ENCODE measurements at places on chromosomes 6 and 20. TPM values are rescaled to one million over a fixed set of nuclear protein-coding genes. Genes with fewer than 3 reads are reported as not detected.

Gene C2
- 2.4 TPM for total RNA-seq

DNA sequence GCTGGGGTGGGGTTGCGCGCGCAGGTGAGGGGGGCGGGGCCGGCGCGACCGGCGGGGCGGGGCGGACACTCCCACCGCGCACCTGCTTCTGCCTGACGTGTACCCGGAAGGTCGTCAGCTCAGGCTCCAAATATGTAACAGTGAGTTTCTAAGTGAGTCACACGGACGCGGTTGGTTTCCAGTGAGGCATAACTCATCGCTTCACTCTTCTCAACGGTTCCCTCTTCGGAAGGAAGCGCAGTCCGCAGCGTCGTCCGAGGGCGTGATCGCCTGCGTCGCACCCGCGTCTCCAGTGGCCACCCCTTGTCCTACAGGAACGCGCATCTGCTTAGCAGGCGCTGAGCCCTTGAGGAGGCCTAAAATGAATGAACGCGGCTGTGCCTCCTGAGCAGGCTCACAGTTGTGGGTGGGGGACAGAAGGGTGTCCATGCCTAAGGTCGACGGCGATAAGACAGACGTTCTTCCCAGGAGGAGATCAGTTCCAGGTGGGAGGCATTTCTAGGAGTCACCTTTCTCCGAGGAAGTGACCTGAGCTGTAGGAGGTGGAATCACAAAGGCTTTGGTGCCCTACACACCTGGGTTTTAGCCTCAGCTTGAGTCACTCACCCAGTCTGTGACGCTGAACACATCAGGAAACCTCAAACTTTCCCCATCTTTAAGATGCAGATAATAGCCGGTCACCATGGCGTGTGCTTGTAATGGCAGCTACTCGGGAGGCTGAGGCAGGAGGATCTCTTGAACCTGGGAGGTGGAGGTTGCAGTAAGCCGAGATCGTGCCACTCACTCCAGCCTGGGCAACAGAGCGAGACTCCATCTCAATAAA, 50.9 kb upstream of the EZR start:
- no peaks in the 10 kb centered on the region for H3K36me3 ChIP-seq
- H3K27ac ChIP-seq = peak overlapping the region; percentile 87
- peaks cover 10% of the 10 kb centered on the region for H3K4me1 ChIP-seq

Gene C6orf15
- total RNA-seq = not detected

DNA sequence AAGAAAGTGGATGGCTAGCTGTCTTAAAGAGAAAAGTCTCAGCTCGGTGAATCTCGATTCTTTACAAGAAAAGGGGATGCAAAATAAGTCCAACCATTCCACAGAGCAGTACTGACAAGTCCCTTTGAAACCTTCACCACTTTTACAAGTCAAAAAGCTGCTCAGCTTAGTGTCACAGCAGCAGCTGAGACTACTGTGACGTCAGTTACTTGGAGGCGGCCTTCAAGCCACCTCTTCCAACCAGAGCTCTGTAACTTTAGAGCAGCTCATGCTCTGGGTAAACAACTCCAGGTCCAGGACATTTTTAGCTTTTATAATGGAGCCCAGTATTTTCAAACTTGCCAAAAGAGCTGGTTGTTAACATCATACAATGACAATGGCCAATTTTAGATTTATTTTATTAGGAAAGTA, at the start of gene KIAA0408:
TSS of gene KIAA0408 (minus strand) at position 159 of the 411 bp plus-strand sequence. CDS start 5,408 bp downstream, outside the sequence.
- H3K36me3 ChIP-seq = no peaks in the 10 kb centered on the region
- H3K27ac ChIP-seq = no peak within 1 kb of the TSS
- peaks cover 16% of the 10 kb centered on the region for H3K4me1 ChIP-seq
- no peak for DNase-seq
- H3K4me3 ChIP-seq = no peak within 1 kb of the TSS

GRCh38 chr20:47665221-47665991, 119.9 kb downstream of the SULF2 start:
- no peaks in the 10 kb centered on the region for H3K27me3 ChIP-seq
- no peak overlapping the region for H3K27ac ChIP-seq
- no peak for DNase-seq
- no peak overlapping the region for H3K4me3 ChIP-seq
- H3K36me3 ChIP-seq = peaks cover 16% of the 10 kb centered on the region

Gene STMN3
- 33.2 TPM for total RNA-seq

DNA sequence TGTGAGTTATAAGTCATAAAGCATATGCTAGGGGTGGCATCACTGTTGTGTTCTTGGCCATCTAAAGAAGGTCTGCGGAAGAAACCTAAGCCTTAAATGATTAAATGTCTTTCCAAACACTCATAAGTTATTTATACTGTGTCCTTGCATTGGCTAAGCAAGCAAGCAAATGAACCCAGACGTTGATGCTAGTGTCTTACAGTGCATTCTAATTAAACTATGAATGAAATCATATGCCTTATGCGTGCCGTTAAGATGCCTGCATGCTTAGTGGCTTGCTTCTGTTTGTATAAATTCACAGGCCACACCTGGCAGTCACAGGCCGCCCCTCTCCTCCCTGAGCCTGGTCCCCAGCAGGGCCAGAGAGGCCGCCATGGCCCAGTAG, 49.9 kb downstream of the RIN2 start:
- no peak for DNase-seq
- H3K27me3 ChIP-seq = no peaks in the 10 kb centered on the region
- H3K27ac ChIP-seq = no peak overlapping the region
- peaks cover 34% of the 10 kb centered on the region for H3K36me3 ChIP-seq
- peaks cover 51% of the 10 kb centered on the region for H3K4me1 ChIP-seq

Gene CYP21A2
- total RNA-seq = 0.44 TPM

DNA sequence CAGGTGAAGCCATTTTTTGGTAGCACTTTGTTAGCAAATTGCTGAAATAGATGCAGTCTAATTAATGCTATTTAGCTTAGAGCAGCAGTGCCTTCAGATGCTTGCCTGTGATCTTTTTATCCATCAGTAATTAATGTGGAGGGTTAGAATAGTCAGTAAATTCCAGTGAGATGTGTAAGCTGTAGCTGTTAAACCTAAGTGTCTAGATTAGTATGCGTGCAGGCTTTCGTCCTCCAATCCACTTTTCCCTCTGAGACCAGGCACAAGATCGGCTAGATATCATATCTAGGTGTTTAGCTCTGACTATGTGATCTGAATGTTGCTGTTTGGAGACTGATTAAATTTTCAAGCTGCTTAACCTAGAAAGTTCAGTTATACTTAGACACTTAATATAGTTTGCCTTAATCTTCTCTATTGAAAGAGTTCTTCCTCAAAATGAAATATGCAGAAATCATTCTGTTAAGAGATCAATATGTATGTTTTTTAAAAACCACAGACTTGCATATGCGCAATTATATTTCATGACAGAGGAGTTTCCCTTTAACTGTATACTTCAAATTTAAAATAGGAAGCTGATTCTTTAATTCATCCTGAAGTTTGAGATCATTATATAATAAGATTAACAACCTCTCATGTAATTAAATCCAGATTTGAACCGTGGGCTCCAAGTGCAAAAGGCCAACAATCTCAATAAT, 41.2 kb downstream of the XRN2 start:
- H3K27ac ChIP-seq = no peak overlapping the region
- peaks cover 63% of the 10 kb centered on the region for H3K36me3 ChIP-seq
- H3K4me1 ChIP-seq = peaks cover 3% of the 10 kb centered on the region
- no peak overlapping the region for H3K4me3 ChIP-seq
- DNase-seq = no peak
- no peaks in the 10 kb centered on the region for H3K27me3 ChIP-seq

Gene TREM2
- total RNA-seq = not detected

GRCh38 chr6:44179072-44179536, 20.5 kb downstream of the CAPN11 start:
- H3K27me3 ChIP-seq = peaks cover 2% of the 10 kb centered on the region
- H3K36me3 ChIP-seq = no peaks in the 10 kb centered on the region
- H3K27ac ChIP-seq = no peak overlapping the region
- H3K4me1 ChIP-seq = peaks cover 16% of the 10 kb centered on the region

GRCh38 chr6:145028144-145028818, 707.0 kb downstream of the EPM2A start:
- no peak for DNase-seq
- H3K4me3 ChIP-seq = no peak overlapping the region
- no peaks in the 10 kb centered on the region for H3K36me3 ChIP-seq
- H3K27me3 ChIP-seq = no peaks in the 10 kb centered on the region

- H3K27me3 ChIP-seq = no peaks in the 10 kb centered on the region
- H3K27ac ChIP-seq = no peak overlapping the region
- peaks cover 9% of the 10 kb centered on the region for H3K36me3 ChIP-seq
- no peak overlapping the region for H3K4me3 ChIP-seq
These were observed 15.8 kb downstream of the LRRC73 start for GRCh38 chr6:43494321-43494720.

Gene PACSIN1
- total RNA-seq = not detected

Gene ABHD16A
- total RNA-seq = 50.5 TPM

GRCh38 chr6:21710216-21710615, 116.7 kb downstream of the SOX4 start:
- H3K27me3 ChIP-seq = no peaks in the 10 kb centered on the region
- H3K4me3 ChIP-seq = no peak overlapping the region
- no peak overlapping the region for H3K27ac ChIP-seq
- H3K4me1 ChIP-seq = no peaks in the 10 kb centered on the region
- no peaks in the 10 kb centered on the region for H3K36me3 ChIP-seq

- H3K36me3 ChIP-seq = no peaks in the 10 kb centered on the region
- H3K27ac ChIP-seq = no peak overlapping the region
- H3K4me3 ChIP-seq = no peak overlapping the region
- DNase-seq = peak; percentile 73
These were observed 183.4 kb downstream of the ANKRD60 start for GRCh38 chr20:58044931-58045555.

DNA sequence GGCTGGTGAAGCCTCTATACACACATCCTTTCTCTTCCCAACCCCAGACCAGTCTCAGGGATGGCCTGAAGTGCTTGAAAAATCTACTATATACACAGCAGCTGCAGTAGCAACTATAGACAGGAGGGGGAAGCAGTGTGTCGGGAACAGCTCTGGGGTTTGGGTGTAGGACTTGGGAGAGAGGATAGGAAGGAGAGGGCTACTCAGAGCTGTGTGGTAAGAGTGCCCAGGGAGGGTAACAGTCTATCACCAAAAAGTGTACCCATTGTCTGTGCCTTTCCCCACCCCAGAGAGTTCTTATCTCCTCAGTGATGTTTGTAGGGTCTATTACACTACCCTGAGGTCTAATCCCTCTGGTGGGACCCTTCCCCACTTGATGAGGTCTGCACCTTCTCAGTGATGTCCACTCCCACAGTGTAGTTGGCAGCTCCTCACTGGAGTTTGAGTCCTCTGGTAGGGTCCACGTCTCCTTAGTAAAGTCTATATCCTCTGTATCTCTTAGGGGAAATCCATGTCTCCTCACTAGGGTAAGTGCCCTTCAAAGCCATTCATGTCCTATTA, 1.5 kb upstream of the GGT7 start:
- peak overlapping the region; percentile 84 for H3K4me3 ChIP-seq
- peak; percentile 91 for DNase-seq
- H3K4me1 ChIP-seq = peaks cover 43% of the 10 kb centered on the region
- no peaks in the 10 kb centered on the region for H3K27me3 ChIP-seq

- peaks cover 66% of the 10 kb centered on the region for H3K4me1 ChIP-seq
- peak overlapping the region; percentile 94 for H3K27ac ChIP-seq
- DNase-seq = no peak
- H3K4me3 ChIP-seq = peak overlapping the region; percentile 57
These were observed 5.6 kb downstream of the PCMTD2 start for GRCh38 chr20:64261138-64261537.

Gene ARFGEF3
- 0.08 TPM for total RNA-seq

- H3K27me3 ChIP-seq = no peaks in the 10 kb centered on the region
- peaks cover 15% of the 10 kb centered on the region for H3K36me3 ChIP-seq
- no peak overlapping the region for H3K4me3 ChIP-seq
These were observed 21.3 kb downstream of the STK35 start for GRCh38 chr20:2122936-2123335.

Gene SNAP91
- total RNA-seq = not detected

Gene TCP11
- total RNA-seq = 0.43 TPM

- no peaks in the 10 kb centered on the region for H3K27me3 ChIP-seq
- no peak for DNase-seq
- H3K4me3 ChIP-seq = no peak overlapping the region
- H3K36me3 ChIP-seq = no peaks in the 10 kb centered on the region
These were observed 38.4 kb upstream of the RSPO3 start for GRCh38 chr6:127080081-127080480.

DNA sequence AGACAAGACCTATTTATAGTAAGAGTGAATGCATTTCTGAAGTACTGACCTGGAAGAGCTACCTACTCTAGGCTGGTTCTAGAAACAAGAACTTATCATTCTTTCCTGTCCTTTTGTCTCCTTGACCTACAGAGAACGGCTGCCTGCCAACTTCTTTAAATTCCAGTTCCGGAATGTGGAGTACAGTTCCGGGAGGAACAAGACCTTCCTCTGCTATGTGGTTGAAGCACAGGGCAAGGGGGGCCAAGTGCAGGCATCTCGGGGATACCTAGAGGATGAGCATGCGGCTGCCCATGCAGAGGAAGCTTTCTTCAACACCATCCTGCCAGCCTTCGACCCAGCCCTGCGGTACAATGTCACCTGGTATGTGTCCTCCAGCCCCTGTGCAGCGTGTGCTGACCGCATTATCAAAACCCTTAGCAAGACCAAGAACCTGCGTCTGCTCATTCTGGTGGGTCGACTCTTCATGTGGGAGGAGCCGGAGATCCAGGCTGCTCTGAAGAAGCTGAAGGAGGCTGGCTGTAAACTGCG, 8.3 kb downstream of the APOBEC2 start:
- H3K36me3 ChIP-seq = peaks cover 12% of the 10 kb centered on the region
- H3K27me3 ChIP-seq = no peaks in the 10 kb centered on the region
- no peak overlapping the region for H3K27ac ChIP-seq

GRCh38 chr20:14507711-14508110, 170.3 kb upstream of the FLRT3 start:
- no peaks in the 10 kb centered on the region for H3K36me3 ChIP-seq
- no peaks in the 10 kb centered on the region for H3K27me3 ChIP-seq
- H3K4me1 ChIP-seq = no peaks in the 10 kb centered on the region
- H3K4me3 ChIP-seq = no peak overlapping the region
- no peak overlapping the region for H3K27ac ChIP-seq

Gene PAK5
- total RNA-seq = not detected

GRCh38 chr6:45256697-45257695, 71.1 kb upstream of the RUNX2 start:
- DNase-seq = no peak
- peaks cover 2% of the 10 kb centered on the region for H3K36me3 ChIP-seq
- no peaks in the 10 kb centered on the region for H3K27me3 ChIP-seq

GRCh38 chr6:62623846-62624532, 338.0 kb upstream of the KHDRBS2 start:
- no peak overlapping the region for H3K27ac ChIP-seq
- H3K27me3 ChIP-seq = no peaks in the 10 kb centered on the region
- no peak overlapping the region for H3K4me3 ChIP-seq

Gene BPIFA1
- total RNA-seq = not detected

Gene MAS1
- not detected for total RNA-seq

Gene VSTM2L
- total RNA-seq = 14.7 TPM

Gene SOX4
- total RNA-seq = 118 TPM
